LNCaP clone FGC (cell line): ENCODE measurements at places on chromosomes 12 and 14.

GRCh38 chr14:84987042-84987441 lies 542.9 kb upstream of the FLRT2 start:
- no peak for DNase-seq

DNA sequence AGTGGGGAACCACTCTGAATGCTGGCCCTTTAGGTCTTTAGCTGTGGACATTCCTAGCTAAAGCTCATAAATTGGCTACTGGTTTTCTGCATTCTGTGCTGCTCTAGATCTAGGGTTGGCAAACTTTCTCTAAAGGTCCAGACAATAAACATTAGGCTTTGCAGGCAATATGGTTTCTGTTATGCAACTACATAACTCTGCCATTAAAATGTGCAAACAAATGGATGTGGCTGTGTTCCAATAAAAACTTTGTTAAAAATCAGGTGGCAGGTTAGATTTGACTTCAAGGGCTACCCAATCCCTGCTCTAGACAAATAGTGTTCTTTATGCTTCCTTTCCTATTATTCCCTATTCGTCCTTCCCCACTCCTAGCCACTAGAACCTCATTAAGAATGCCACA lies 6.8 kb upstream of the LRRC9 start:
- peak; percentile 68 for DNase-seq

GRCh38 chr14:101843665-101844064 lies 82.2 kb downstream of the PPP2R5C start:
- DNase-seq, result no peak

- DNase-seq, result no peak
These were observed 16.0 kb downstream of the FOXN4 start for GRCh38 chr12:109293106-109293505.

- DNase-seq, result peak; percentile 14
These were observed 5.2 kb upstream of the RIMKLB start for GRCh38 chr12:8692573-8692972.

GRCh38 chr12:104201238-104202001 lies 14.2 kb upstream of the TXNRD1 start:
- peak; percentile 31 for DNase-seq

GRCh38 chr14:104136472-104137296 lies 1.7 kb upstream of the KIF26A start:
- DNase-seq, result no peak

DNA sequence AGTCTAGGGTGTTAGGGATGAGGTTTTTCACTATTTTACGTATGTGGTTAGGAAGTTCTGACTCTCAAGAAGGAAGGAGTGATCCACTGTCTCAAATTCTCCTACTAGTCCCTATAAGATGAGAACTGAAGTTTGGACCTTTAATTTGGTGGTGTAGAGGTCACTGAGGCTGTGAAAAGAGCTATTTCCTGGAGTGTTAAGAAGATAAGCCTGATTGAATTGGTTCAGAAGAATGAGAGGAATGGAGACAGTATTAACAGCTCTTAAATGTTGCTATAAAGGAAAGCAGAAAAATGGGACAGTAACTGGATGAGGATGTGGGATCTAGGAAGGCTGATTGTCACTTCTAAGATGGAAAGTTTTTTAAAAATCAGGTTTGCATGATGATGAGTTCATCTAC lies 57.6 kb downstream of the CNTN1 start:
- DNase-seq, result no peak

DNA sequence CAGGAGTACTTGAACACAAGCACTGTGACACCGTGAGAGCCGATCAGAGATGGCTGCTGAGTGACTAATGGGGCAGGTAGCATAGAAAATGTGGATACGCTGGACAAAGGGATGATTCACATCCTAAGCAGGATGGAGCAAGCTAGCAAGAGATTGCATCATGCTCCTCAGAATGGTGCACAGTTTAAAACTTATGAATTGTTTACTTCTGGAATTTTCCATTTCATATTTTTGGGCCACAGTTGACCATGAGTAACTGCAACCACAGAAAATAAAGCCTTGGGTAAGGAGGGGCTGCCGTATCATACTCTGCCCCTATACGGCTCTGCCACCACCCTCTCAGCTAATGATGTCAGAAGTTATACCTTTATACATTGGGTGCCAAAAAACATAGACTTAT lies 23.3 kb upstream of the MARK3 start:
- no peak for DNase-seq

GRCh38 chr14:100675699-100676684 lies 50.7 kb upstream of the DLK1 start:
- no peak for DNase-seq

DNA sequence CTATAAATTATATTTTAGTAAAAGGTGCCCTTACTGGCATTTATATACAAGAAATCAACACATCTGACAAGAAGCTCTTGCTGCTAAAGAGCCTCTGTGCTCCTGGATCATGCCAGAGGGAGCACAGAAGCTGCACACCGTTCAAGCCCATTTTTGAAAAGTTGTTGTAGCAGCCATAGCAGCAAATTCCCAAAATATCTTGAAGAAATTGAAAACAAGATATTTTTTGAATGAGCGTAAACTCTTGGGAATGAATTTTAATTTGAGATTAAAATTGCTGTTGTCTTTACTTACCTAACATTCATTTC lies 540 bp upstream of the CLEC2D start:
- DNase-seq, result no peak

DNA sequence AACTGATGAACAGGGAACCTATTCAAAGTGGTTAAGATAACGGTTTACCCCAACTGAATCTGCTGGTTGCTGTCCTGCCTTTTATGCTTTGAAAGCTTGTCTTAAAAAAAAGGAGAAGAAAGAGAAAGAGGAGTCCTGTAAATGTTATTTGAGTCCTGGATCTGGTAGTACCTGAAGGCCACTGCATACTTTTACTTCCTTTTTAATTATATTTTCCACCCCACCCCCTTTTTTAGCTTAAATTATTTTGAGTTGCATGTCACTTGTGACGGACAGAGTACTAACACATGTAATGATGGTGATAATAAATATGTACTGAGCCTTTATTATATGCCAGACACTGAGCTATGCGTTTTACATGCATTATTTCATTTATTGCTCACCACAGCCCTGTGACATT lies 2.5 kb upstream of the AMIGO2 start:
- DNase-seq, result no peak

- DNase-seq, result no peak
These were observed 23.5 kb downstream of the RDH12 start for GRCh38 chr14:67725171-67725570.

DNA sequence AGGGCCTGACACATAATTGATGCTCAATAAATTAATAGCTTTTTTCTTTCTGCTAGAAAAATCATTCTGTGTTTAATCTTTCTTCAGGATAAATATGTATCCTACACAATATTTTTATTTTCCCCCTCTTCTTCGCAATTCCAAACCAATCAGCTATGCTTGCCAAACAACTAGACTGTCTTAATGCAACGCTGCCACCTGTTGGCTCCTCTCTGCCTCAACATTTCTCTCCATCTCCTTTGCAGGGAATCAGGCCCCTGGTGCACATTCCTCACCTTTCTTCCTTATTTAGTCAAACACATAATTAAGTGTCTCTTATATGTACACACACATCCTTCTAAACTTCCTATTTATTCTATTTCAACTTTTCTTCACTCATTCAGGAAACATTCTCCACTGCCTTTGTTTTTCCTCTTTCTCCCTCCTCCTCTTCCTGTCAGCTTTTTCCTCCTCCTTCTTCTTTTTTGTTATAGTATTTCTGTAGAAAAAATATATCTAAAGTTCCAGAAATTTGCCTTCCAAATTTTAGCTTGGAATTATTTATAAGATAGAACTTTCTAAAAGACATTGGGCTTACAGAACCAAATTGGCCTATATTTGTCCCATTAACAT lies 406.0 kb downstream of the PRKD1 start:
- no peak for DNase-seq

DNA sequence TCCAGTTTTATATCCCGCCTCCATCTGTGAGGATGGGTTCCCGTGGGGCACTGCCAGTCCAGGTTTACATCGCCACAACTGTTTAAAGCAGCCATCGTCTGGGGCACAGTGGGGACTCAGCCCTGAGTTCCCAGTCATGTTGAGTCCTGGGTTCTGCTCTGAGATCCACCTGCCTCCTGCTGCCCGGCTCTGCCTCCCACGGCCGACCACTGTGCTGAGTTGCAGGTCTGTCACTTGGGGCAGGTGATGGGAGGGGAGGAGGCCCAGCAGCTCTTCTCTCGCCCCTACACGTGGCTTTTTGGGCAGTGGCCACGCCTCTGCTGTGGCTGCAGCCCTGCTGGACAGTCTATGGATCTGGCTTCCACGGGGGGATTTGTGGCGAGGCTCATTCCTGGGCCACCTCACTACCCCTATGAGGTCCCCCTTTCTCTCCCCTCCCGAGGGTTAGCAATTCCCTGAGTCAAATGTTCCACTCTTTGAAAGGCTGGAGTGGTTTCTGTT lies 143.0 kb downstream of the ADGRD1 start:
- DNase-seq, result no peak

DNA sequence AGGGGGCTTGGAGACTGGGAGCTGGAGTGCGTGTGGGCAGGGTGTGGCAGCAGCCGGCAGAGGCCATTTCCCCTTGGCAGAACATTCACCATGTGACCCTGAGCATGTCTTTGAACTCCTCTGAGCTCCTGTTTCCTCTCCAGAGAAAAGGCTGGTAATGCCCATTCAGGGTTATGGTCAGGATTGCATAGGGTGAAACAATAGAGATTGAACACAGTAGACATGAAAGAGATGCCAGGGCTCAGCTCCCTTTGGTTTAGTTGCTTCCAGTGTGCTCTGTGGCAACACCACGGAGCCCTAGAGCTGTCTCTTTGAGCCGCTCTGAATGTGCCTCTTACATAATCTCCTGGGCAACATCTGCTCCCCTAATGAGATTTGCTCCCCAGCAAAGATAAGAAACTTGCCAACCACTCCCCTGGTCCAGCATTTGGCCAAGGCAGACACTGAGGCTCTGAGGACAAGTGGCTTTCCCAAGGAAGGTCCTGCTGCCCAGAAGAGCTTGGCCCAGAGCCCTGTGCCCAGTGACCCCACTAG lies 4.6 kb downstream of the IFI27 start:
- DNase-seq, result no peak

DNA sequence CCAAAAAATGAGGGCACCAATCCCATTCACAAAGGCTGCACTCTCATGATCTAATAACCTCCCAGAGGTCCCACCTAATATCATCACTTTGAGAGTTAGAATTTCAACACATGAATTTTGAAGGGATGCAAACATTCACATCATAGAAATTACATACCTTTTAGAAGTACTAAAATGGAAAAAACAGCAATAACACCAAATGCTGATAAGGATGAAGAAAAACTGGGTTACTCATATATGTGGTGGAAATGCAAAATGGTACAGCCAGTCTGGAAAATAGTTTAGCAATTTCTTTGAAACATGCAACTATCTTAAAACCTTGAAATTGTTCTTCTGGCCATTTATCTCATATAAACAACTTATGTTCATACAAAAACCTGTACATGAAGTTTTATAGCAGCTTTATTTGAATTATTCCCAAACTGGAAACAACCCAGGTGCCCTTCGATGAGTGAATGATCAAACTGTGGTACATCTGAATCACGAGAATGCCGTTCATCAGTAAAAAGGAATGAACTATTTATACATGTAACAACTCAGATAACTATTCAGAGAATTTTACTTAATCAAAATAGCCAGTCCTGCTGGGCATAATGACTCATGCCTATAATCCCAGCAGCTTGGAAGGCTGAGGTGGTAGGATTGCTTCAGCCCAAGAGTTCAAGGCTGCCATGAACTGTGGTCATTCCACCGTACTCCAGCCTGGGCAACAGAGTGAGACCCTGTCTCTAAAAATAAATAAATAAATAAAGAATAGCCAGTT lies 109.4 kb upstream of the SSTR1 start:
- no peak for DNase-seq
